Keratinocyte (primary cell): ENCODE measurements at places on chromosomes 11 and 22.

DNA sequence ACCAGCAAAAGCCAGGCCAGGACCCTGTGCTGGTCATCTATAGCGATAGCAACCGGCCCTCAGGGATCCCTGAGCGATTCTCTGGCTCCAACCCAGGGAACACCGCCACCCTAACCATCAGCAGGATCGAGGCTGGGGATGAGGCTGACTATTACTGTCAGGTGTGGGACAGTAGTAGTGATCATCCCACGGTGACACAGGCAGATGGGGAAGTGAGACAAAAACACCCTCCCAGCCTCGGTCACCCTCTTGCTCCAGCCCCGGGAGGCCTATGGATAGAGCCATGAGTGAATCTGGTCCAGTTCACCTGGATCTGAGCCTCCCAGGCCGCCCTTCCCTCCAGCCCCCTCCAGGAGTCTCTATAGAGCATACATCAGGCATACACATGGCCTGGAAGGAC is 115.2 kb upstream of the IGLL5 start:
- no peaks in the 10 kb centered on the region for H3K4me1 ChIP-seq
- DNase-seq = no peak
- H3K36me3 ChIP-seq = no peaks in the 10 kb centered on the region
- H3K27ac ChIP-seq = no peak overlapping the region

DNA sequence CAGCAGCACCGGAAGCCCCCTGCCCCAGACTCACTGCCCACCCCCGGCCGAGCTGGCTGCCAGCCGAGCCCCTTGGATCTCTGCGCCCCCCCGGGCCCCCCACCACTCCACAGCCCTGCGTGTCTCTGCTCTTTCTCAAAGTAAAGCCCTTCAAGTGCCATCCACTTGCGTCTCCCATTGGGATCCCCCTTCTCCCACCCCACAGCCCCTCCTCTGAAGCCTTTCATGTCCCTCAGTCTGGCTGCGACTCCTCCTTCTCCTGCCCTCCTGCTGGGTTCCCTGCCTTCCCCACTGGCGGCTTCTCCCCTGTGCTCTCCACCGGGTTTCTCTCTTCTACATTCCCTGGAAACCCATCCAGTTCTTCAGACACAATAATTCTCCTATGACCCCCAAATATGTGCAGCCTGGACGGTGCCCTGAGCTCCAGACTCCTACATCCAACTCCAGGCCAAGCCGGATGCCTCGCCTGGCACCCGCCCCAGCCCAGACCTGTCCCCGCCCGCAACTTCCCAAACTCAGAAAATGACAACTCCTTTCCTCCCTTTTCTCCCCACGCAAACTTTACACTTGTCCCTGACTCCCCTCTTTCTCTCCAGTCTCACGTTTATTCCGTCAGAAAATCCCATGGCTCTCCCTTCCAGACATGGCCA is 108.9 kb downstream of the WNT7B start:
- H3K36me3 ChIP-seq = no peaks in the 10 kb centered on the region
- peaks cover 54% of the 10 kb centered on the region for H3K27me3 ChIP-seq
- DNase-seq = no peak
- H3K27ac ChIP-seq = no peak overlapping the region

DNA sequence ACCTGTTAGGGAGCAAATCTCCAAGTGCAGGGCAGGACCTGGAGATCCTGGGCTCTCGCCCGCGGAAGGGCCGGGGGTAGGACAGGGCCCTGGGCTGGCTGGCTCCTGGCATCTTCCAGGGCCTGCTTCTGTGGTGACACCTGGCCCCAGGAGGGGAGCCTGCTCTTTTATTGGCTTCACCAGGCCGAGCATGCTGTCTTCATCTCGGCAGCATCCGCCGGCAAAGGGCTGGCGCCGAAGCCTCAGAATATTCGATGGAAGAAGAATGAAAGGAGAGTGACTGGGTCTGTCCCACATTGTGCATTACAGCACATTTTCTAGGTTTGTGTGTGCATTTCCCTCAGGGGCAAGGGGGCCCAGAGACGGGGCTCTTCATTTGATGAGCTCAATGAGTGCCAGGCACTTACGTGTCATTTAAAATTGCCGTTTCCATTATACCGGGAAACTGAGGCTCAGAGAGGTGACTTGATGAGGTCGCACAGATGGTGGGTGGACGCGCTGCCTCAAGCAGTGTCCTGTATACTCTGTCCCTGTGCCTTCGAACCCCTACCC is 70.0 kb downstream of the RBX1 start:
- no peaks in the 10 kb centered on the region for H3K36me3 ChIP-seq
- H3K27ac ChIP-seq = peak overlapping the region; percentile 79
- no peaks in the 10 kb centered on the region for H3K27me3 ChIP-seq
- H3K4me1 ChIP-seq = peaks cover 12% of the 10 kb centered on the region
- no peak for DNase-seq
- peak overlapping the region; percentile 56 for H3K4me3 ChIP-seq

DNA sequence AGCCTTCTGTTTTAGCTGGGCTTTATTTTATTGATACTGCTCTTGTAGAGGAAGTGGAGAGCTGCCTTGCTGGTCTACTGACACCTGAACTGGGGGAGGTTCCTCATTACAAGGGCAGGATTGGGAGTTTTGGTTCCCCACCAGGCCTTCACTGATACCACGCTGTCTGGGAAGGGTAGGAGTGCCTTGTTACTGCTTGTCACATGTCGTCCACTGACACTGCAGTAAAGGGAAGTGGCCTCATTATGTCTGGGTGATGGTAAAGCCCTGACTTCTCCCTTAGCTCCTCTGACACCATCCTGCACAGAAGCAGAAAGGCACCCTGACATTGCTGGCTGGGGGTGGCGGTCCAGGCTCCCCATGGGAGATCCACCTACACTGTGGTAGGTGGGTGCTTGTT is 38.7 kb upstream of the ELF5 start:
- DNase-seq = no peak
- peaks cover 6% of the 10 kb centered on the region for H3K27me3 ChIP-seq
- H3K4me3 ChIP-seq = no peak overlapping the region

DNA sequence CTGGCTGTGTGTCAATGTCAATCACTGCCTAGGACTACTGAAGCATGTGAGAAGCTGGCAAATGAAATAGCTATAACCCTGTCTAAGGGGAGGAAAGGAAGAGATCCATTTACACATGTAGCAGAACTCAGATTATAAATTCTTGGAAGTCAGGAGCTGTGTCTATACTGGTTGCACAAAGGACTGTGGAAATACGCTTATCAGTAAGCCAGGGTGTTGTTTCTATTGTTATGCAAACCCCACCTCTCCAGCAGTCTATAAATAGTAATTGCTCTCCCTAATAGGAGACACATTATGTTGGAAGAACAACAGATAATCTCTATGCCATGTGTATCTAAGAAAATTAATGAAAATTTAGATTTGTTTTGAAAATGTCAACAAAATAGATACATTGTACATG is 693.4 kb upstream of the CCDC90B start:
- DNase-seq = no peak
- no peak overlapping the region for H3K27ac ChIP-seq
- no peak overlapping the region for H3K4me3 ChIP-seq
- no peaks in the 10 kb centered on the region for H3K36me3 ChIP-seq
- H3K27me3 ChIP-seq = no peaks in the 10 kb centered on the region
- no peaks in the 10 kb centered on the region for H3K4me1 ChIP-seq

GRCh38 chr11:28168718-28169117 is 60.5 kb downstream of the METTL15 start:
- no peaks in the 10 kb centered on the region for H3K36me3 ChIP-seq
- no peak overlapping the region for H3K4me3 ChIP-seq
- no peak for DNase-seq
- no peaks in the 10 kb centered on the region for H3K4me1 ChIP-seq
- no peak overlapping the region for H3K27ac ChIP-seq
